Umbilical cord (tissue), 2 donors: ENCODE measurements at places on chromosomes 11 and 22. TPM values are rescaled to one million over a fixed set of nuclear protein-coding genes. Genes with fewer than 3 reads are reported as not detected.

GRCh38 chr22:26983311-26983710 is 325.9 kb downstream of the MIAT start:
- DNase-seq: no peak

GRCh38 chr11:50037251-50037650 is 4.6 kb downstream of the OR4C45 start:
- no peak for DNase-seq

GRCh38 chr11:57515332-57516060 is at the start of gene SLC43A1:
Gene SLC43A1, minus strand, starts transcription at chr11:57515702. Its CDS starts 1,591 bp downstream, at chr11:57514111.
- peak; percentile 74 for DNase-seq

DNA sequence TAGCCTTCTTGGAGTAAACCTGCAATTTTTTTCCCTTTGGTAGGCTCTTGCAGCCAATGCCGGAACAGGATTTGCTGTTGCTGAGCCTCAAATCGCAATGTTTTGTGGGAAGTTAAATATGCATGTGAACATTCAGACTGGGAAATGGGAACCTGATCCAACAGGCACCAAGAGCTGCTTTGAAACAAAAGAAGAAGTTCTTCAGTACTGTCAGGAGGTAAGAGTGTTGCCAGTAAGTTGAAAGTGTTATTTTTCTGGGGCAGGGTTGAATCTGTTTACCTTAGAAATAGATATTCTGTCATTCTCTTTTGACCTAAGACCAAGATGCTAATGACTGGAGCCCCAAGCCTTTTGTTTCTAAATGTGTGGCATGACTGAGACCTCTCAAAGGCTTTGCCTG is 39.7 kb downstream of the APLP2 start:
- no peak for DNase-seq

DNA sequence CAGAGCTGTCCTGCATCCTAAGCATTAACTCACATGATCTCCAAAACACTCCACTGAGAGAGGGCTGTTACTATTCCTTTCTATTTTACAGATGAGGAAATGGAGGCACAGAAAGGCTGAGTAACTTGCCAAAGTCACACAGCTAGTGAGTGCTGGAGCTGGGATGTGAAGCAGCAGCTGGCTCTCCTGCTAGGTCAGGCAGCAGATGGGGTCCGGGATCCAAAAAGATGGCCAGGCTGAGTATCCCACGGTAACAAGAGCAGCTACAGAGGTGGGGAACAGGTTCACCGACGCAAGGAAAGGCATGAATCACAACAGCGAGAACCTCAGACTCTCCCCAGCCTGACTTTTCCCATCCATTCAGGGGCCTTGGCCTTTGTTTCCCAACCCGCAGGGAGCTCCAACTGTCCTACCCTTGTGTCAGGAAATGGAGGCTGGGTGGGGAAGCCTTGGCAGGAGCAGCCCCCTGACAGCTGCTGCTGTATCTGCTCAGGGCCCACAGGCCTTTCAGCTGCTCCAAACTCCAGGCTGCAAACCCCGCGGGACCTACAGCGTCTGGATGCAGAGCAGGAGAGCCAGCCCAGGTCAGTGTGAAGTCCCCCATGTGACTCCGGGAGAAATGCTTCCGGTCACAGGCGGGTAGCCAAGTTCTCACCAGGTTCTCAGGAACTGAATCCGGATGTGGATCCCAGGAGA is 29.5 kb downstream of the DKK3 start:
- peak; percentile 60 for DNase-seq

DNA sequence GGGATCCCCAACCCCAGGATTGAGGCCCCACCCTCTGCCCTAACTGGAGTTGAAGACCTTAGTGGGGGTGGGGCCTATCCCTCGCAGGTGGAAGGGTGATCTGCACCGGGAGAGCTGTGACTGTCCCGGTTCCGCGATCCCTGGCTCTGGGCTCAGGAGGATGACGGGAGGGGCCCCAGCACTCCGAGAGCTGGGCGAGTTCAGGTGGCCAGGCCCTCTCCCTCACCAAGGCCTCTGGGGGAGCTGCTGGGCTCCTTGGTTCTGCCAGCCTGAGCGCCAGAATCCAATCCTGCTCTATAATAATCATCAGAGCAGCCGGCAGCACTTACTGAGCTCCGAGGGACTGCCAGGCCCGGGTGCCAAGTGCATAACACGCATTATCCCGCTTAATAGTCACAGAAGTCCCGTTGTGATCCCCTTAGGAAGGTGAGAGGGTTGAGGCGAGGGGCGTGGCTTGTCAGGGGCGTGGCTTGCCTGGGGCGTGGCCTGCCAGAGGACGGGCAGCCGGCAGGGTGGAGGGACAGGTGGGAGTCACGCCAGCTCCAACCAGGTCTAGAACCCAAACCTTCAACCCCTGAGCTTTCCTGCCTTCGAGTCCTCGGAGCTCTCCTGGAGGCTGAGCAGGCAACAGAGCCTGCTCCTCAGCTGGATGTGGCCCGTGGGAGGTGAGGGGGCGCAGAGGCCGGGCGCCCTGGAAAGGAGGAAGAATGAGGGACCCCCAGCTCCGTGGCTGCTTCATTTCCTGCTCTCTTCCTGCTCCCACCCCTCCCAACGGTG is 7.3 kb upstream of the SYT7 start:
- DNase-seq: no peak

GRCh38 chr11:101706541-101706940 is 122.7 kb upstream of the TRPC6 start:
- no peak for DNase-seq

DNA sequence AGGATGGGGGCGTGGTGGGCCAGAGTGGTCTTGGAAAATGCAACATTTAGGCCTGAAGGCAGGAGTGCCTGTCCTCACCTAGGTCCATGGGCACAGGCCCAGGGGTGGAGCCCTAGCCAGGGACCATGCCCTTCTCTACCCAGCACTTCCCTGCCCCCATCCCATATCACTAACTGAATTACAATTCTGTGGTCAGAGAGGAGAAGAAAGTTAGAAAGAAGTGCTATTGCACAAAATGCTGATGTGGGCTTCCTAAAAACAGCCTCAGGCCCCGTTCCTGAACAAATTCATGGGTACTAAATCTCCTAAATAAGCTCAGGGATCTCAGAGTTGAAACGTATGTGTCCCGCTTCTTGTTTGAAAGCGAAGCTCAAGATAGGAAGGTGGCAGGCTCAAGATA is 3.5 kb upstream of the ASRGL1 start:
- no peak for DNase-seq

DNA sequence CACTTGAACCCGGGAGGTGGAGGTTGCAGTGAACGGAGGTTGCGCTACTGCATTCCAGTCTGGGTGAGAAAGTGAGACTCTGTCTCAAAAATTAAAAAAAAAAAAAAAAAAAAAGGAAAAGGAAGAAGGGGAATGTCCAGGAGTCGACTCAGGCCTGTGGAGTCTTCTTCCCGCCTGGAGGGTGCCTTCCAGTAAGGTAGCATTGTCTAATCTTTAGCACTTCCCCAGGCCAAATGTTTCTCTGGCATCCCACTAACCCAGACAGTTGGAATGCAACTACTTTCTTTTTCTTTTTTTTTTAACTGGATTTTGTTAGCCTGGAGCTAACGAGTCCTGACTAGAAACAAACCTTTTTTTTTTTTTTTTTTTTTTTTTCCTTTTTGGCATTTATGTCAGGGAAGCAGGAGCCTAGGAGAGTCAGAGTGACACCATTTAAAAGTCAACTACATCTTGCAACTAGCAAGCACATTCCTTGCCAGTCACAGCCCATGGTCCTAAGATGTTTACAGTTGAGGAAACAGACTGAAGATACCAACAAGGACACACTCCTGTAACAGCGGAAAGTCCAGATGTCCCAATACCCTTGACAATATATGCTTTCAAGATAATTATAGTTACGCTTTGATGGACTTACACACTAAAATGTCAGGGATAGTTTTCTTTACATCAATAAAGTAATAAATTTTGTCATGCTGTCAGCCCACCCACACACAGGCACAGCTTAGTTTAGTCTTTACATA is 10.6 kb downstream of the PLET1 start:
- peak; percentile 28 for DNase-seq

DNA sequence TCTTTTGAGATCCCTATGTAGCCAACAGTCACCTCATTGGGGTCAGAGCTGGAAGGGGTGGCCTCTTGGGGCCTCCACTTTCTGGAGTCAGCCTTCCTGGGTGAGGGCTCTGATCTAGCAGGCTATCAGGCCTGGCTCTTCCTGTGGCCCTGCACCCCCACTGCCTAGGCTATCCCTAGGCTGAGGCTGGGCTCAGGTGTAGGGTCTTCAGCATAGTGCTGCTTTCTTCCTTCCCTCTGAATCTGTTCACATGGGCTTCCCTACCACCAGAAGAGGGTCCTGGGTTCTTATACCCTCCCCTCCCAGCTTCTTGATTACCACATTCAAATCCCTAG is 456 bp upstream of the SPI1 start:
- no peak for DNase-seq

GRCh38 chr22:46661221-46661851 is 41.1 kb downstream of the GRAMD4 start:
- peak; percentile 10 for DNase-seq

DNA sequence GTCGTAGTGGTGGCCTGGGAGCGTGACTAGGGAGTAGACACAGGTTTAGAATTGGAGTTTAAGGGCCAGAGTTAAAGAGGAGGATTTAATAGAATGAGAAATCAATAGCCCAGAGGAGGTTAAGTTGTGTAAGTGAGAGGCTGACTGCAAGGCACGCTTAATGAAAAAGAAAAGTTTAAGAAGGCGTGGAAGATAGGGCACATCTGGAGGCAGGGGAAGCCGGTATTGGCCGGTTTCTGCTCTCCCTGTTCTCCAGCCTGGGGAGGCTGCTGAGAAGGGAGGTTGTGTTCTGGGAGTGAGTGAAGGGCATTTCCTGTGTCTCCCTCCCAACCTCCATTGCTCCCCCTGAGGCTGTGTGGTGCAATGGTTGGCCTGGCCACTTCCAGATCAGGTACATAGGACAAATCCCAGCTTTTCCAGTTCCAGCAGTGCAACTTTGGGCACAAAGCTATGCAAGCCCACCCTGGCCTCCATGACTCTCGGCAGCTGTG is 6.3 kb downstream of the GRIK4 start:
- peak; percentile 48 for DNase-seq

DNA sequence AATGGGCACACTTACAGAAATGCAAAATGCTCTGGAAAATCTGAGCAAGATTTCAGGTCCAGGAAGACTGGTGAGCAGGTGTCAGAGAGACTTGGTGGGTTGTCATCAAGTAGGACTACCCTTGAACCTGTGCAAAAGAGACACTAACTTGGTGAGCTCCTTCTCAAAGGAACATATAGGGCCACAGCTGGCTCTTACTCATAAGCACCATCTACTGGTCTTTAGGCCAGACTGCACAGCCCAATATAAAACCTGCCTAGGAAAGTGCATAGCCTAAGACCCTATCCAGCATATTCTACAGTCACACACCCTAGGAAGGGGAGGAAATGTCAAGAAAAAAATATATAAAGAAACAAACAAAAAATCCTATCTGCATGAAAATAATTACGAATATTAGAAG is 18.2 kb upstream of the OR10W1 start:
- DNase-seq: no peak

DNA sequence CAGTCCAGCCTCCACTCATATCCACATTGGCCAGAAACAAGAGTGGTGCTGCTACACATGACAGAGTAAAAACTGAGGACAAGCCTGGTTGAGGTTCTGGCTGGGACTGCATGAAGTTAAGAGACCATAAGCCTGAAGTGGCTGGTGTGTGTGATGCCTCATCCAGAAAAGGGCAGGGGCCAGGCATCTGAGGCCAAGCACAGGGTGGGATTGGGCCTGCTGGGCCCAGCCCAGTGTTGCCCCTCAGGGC is 25.3 kb downstream of the ARVCF start:
- DNase-seq: no peak

- peak; percentile 67 for DNase-seq
Measured at GRCh38 chr11:10366568-10367331, 61.9 kb downstream of the ADM start.

- no peak for DNase-seq
Measured at GRCh38 chr11:112958670-112959069, 2.5 kb upstream of the NCAM1 start.

DNA sequence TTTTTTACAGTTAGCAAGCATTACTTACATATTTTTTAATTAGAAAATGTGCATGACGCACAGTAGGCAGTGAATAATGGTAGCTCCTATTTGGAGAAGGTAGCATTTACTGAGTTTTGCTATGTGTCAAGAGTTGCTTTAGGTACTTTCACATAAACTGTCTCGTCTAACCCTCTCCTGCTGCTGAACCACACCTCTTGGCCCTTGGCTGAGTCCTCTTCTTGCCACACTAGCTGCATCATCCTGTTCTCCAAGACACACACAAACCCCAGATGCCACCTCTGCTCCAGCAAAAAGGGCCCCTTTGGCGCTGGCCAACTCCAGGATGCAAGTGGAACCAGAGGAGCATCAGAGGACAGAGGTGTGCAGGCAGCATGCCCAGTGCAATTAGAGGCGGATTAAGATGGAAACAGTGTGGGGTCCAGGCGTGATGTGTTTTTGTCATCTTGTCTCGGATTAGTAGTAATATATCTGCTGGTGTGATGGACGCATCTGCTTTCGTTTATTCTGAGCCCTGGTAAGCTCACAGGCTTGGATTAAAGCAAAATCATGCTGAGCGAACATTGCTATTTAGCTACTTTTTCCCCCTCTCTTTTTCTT is 367.0 kb upstream of the CADM1 start:
- DNase-seq: no peak

- no peak for DNase-seq
Measured at GRCh38 chr11:92789761-92790160, 179.7 kb upstream of the MTNR1B start.

DNA sequence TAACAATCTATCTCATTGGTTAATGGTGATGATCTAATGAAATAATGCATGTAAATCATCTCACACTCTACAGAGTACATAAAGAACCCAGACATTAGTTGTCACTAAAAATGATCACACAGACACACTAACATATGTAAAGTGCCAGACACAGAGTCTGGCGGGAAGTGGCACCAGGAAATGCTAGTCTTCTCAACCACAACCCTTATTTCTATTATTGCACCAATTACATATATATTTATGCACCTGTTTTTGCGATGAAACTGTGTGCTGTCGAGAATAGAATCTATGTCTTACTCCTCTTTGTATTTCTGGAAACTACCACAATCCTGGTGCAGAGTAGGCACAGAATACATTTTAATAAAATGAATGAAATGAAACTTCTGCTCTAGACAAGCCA is 25.9 kb upstream of the POU2AF3 start:
- DNase-seq: no peak

- peak; percentile 76 for DNase-seq
Measured at GRCh38 chr22:28594797-28595462, 84.7 kb downstream of the TTC28 start.

- no peak for DNase-seq
Measured at GRCh38 chr11:15747671-15748070, 608.7 kb downstream of the SOX6 start.

FANCF gene
- total RNA-seq: 7.5 TPM

SEPTIN3 gene
- total RNA-seq: 0.48 TPM

FAM181B gene
- total RNA-seq: 1.4 TPM

HTATIP2 gene
- total RNA-seq: 21.7 TPM

SLC43A3 gene
- total RNA-seq: 57.5 TPM

NOX4 gene
- 14.0 TPM for total RNA-seq

ZNF408 gene
- total RNA-seq: 4.1 TPM

TPST2 gene
- total RNA-seq: 9.9 TPM

SUSD2 gene
- 12.3 TPM for total RNA-seq

LMO2 gene
- 10.8 TPM for total RNA-seq

TSG101 gene
- total RNA-seq: 24.6 TPM
